ENCODE measurements at places on chromosomes 2 and 18. TPM values are rescaled to one million over a fixed set of nuclear protein-coding genes. Genes with fewer than 3 reads are reported as not detected.

Gene SLC4A3
- total RNA-seq, result not detected

Gene C2orf92
- 12.4 TPM for total RNA-seq

Gene G6PC2
- not detected for total RNA-seq

Gene TTC32
- total RNA-seq, result 17.7 TPM

Gene ASPRV1
- 1.1 TPM for total RNA-seq

Gene C2orf81
- total RNA-seq, result 3.5 TPM

Gene SPIRE1
- 4.8 TPM for total RNA-seq

Gene CDCA7
- 81.4 TPM for total RNA-seq

Gene SLC8A1
- 0.73 TPM for total RNA-seq

Gene FOXD4L1
- total RNA-seq, result 0.10 TPM

Gene PROKR1
- 0.05 TPM for total RNA-seq

Gene INO80C
- total RNA-seq, result 28.6 TPM

Gene REG1B
- total RNA-seq, result not detected

Gene TTN
- total RNA-seq, result 9.7 TPM

Gene CCDC93
- 34.8 TPM for total RNA-seq

Gene NPHP1
- 0.15 TPM for total RNA-seq
